ENCODE measurements at places on chromosomes 2 and 18.

- no peak for DNase-seq
These were observed 7.0 kb downstream of the MYT1L start for GRCh38 chr2:2324119-2324518.

DNA sequence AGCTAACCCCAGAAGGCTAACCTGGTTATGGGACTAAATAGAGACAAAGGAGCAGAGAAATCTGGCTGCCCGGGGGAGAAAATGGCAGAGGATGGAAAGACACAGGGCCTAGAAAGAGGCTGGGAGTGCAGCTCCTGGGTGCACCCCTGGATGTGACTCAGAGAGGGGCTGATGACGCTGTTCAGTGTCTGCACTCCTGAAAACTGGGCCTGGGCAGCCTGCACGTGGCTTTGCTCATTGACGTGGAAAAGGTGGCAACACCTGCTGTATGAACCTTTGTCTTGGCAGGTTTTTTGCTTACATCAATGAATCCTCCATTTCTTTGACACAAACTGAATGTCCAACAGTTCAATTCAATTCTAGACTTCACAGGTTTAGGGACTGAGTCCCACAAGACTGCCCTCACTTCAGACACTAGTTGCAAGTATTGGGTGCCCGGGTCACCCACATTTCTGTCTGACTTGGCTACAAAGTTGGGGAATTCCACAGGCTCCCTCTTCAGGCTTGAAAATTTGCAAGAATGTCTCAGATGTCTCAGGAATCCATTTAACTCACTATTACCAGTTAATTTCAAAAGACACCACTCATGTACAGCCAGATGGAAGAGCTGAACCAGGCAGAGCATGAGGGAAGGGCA, 47.3 kb upstream of the PUM2 start:
- DNase-seq: no peak

DNA sequence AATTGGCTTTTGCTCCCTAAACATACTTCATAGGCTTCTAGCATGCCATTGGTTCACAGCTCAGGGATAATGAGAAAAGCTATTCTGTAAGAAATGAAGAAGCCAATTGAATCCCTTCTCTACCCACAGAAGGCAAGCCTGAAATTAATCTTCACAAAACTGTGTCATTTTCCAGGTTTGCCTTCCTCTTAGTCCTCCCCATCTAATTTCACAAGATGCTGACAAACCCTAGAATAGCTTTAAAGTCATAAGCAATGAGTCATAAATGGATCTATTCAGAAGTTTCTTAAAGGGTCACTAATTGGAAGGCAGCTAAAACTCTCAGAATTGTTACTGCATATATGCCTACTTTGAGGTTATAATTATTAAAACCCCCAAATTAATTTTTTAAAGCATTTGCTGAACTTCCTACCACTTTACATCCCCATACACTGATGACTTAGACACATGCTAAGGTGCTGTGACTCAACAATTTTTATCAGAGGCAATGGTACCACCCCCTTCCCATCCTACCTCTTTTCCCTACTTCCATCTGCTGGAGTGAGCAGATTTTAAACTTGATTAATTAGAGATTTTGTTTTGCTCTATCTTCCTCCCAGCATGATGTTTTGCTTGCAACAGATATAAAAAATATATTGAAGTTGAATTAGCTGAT, 51.3 kb upstream of the NABP1 start:
- peak; percentile 66 for DNase-seq

DNA sequence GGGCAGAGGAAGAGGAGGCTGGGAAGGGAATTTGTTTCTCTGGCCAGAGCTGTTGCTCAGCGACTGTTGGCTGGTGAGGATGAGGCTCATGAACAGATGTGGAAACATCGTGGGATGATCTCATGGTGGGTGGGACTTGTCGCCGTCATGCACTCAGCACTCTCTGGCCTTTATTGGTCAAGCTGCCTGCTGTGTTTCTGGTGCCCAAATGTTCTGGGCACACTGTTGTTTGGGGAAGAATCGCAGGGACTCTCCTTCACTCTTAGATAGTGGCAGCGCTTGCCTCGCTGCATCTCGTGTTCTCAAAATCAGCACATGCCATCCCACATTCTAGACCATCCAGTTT, 145.6 kb downstream of the AGAP1 start:
- DNase-seq: peak; percentile 81

GRCh38 chr2:176555781-176556180, 286.5 kb downstream of the MTX2 start:
- no peak for DNase-seq

DNA sequence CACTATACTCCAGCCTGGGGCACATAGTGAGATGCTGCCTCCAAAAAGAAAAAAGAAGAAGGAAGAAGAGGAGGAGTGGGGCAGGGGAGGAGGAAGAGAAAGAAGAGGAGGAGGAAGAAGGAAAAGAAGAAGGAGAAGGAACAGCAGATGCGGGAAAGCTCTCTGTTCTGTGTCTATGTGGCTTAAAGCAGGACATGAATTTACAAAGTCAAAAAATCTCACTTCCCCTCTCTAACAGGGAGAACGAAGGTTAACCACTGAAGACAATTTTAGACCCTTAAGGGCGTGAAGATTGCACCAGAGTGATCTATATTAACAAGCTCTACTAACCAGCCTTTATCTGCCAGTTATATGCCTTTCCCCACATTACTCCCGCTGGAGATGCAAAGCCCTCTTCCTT, 258.9 kb downstream of the METTL4 start:
- DNase-seq: no peak

GRCh38 chr2:33083699-33084387, 137.1 kb downstream of the LTBP1 start:
- no peak for DNase-seq

- peak; percentile 38 for DNase-seq
These were observed 157.5 kb upstream of the LMAN1 start for GRCh38 chr18:59516356-59517155.

DNA sequence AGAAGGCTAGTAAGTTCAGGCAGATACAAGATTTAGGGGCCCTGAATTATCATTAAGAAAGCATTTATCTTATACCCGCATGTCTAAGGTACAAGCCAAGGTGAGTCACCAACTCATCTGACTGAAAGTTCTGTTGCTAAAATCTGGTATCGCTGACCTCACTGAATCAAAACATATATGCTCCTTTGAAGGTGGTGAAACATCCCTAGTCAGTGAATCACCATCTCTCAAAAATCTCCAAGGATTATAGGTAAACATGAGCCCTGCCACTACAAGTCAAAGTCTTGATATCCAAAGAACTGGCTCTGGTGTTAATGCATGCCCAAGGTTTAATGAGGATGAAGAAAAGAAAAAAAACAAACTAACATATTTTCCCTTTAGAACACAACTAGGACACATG, 43.5 kb downstream of the IRS1 start:
- DNase-seq: peak; percentile 74

DNA sequence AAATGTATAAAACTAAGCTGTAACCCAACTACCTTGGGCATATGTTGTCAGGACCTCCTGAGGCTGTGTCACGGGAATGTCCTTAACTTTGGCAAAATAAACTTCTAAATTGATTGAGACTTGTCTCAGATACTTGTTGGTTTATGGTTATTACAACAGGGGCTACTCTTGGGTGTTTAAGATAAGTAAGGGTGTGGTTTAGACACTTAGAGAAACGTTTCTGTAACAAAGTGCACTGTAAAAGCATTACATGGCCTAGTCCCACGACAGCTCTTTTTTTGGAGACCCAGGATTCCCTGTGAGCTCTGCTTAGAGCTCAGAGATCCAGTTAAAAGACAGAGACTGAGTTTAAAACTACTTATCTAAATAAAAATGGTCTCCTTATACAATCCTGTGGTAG, 32.3 kb upstream of the LIPG start:
- no peak for DNase-seq

DNA sequence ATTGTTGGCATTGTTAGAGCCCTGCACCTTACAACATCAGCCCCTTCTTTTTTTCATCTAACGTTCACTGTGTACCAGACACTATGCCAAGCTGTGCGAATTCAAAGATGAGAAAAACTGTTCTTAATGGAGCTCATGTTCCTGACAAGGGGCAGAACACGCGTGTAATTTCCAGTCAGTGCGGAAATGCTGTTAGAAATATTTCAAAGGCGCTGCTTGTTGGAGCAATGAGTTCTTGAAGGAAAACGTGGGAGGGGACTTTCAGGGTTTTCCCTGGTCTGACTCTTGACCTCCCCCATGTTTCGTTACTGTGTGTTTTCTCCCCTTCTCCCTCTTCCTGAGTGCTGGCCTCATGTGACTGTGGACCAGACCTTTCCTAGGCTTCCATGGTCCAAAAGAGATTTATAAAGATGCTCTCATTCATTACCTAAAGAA, 1.5 kb downstream of the MTHFD2 start:
- no peak for DNase-seq

DNA sequence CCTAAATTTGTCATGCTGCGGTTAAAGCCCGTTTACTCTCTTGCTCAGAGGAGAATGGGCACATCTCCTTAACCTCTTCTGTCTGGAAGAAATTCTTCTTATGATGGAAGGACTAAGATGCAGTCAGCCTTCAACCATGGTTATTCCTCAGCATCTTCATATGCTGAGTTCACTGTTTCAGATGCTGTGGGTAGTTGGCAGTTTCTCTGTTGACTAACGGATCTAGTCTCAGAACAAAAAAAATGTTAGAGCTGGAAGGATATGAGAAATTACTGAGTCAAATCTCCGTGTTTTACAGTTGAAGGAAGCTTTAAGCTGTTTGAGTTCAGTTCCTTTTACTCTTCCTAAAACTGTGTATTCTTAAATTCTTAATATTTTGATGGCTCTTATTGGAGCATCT, 43.6 kb upstream of the PGAP1 start:
- DNase-seq: no peak

DNA sequence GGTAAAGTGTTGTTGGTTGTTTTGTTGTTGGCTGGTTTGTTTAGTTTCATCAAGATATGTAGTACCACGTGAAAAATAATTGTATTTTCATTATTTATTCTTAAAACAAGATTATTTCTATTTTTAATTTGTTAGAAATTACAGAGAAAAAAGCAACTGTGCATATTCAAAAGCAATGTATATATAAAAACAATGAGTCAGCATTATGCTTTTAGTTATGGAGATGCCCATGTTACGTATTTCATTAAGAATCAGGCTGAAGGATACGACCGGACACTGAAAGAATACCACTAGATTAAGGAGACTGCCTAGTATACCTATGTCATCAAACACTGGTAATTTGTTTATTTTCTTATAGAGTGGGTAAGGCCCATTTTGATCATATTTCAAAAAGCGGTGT, 1188.4 kb upstream of the NXPH2 start:
- no peak for DNase-seq

GRCh38 chr2:43199492-43200488, 26.6 kb downstream of the ZFP36L2 start:
- peak; percentile 15 for DNase-seq

- no peak for DNase-seq
These were observed 51.0 kb upstream of the MCFD2 start for GRCh38 chr2:46966576-46966975.
